ENCODE measurements at places on chromosomes 3 and 15.

DNA sequence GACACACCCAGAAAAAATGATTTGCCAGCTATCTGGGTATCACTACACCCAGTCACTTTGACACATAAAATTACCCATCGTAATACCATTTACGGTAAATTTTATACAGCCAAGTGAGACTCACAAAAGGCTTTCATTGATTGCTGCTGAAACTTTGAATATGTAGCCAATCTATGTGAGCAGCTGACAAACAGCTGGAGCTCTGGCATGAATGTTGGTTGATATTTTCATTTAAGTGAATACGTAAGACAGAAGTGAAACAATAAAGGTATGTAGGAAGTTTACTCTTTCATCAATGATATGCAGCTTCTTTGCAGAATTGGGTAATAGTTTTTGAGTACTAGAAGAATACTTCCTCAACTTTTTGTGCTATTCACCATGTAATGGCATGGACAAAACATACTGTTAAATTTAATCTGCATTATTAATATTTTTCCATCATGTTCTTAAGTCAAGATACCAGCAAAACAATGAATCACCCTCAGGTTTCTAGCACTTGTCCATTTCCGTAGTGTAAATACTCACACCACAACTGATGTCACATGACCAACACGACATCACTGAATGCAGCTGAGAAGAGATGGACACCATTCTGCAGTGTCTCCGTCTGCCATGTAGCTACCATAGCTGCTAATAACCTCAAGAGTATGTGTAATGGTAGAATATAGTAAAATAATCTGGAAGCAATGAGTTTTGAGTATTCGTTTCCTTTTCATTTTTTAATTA lies 205.9 kb upstream of the HES1 start:
- no peak for DNase-seq

DNA sequence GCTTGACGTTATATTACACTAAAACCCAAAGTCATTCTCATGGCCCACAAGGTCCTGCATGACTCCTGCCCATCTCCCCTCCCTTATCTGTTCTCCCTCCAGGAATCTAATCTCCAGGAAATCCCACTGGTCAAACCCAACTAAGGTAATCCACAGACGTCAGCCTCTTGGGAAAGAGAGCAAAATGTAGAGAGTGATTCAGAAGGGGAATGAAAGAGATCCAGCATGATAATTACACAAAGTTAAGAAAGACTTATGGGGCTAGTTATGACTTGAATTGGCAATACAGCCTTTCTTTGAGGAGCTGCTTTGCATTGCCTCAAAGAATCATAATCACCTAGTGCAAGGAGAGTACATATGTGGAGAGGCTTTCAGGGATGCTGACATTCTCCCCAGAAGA lies 137.8 kb upstream of the MYRIP start:
- DNase-seq: no peak

GRCh38 chr3:66303491-66303901 lies 82.7 kb downstream of the SLC25A26 start:
- no peak for DNase-seq

DNA sequence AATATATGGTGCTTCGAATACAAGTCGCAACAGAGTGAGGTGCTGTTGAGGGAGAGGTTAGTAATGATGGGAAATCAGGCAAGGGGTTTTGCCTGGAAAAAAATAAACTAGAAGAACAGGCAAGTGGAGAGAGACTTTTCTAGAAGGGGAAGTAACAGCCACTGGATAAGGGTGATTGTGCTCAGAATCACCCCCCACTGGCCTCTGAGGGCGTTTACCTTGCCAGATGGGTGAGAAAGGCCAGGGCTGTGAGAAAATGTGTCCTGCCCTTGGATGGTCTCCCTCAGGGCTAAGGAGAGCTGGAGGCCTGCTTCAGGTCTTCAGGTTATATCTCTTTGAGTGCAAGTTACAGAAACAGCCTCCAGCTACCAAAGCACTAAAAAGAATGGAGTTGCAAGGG lies 151.8 kb downstream of the MEX3B start:
- no peak for DNase-seq

DNA sequence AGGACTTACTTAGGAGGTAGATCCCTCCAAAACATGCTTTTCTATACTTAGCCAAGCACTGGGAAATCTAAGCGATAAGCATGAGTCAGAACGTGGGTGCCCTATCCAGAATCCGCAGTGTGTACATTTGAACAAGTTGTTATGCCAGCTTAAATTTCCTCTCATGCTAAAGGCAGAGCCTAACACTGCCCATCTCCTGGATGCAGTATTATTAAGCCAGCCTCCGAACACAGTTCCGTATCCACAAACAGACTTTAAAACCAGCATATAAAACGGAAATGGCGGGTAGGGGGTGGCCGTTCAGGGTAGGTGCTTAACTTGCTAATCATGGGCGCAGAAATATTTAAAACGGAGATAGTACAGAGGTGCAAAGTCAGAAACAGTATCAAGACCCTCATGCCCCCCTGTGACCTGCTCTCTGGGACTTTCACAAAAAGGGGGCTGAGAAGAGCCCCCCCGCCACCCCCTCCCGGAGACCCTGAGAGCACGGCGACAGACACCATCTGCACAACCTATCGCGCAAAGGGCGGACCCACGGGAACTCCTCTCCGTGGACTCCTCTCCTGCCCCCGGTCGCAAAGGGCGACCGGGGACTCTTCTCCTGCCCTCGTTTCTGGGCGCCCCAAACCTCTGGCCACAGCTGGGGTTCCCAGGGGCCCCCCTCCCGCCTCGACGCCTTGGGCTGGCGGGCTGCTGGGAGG lies 889 bp upstream of the LRRIQ4 start:
- peak; percentile 24 for DNase-seq

- DNase-seq: no peak
These were observed 127.7 kb upstream of the DLG1 start for GRCh38 chr3:197426121-197426566.

DNA sequence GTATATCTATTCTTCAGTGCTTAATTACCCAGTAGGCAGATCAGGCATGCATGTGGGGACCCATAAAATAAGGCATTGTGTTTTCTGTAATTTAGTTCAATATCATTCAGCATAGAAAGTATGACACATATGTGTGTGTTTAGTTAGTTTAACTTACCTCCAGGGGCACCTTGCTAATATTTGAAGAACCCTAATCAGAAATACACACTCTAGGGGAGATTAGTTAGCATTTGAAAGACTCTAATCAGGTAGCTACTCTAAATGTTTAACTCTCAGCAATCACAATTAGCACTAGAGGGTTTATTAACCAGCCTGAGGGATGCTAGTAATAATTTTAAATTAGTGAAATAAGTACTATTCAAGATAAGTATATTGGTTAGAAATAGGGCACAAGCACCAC lies 104.5 kb downstream of the ECT2 start:
- no peak for DNase-seq

GRCh38 chr15:66252685-66253417 lies 699 bp downstream of the MEGF11 start:
- DNase-seq: no peak

- no peak for DNase-seq
These were observed 12.7 kb upstream of the CFAP100 start for GRCh38 chr3:126381966-126382365.

DNA sequence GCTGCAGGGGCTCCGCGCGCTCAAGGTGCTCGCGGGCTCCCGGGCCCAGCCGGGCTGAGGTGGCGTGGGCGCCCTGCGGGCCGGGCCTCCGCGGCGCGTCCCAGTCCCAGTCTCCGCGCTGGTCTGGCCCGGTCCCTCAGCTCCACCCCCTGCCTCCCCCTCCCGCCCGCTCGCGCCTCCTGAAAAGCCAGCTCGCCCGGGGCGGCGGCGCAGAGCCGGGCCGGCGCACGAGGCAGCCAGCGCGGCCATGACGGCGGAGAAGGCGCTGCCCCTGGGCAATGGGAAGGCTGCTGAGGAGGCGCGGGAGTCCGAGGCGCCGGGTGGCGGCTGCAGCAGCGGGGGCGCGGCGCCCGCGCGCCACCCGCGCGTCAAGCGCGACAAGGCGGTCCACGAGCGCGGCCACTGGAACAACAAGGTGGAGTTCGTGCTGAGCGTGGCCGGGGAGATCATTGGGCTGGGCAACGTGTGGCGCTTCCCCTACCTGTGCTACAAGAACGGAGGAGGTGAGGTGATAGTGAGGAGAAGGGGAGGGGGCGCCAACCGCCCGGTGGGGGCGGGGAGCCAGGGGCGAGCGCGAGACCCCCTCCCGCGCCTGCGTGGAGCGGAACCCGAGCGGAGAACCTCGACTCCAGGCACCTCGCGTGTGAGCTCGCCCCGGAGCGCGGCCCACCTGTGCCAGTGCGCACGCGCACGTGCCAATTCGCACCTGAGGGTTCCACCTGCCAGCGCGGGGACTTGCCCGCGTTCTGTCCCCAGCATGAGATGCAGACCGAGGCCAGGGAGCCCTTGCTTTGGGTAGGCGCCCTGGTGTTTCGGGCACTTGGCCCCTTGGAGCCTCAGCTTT lies at the start of gene SLC6A11:
SLC6A11 (plus strand) TSS at position 210 of the 844 bp plus-strand sequence; CDS start at position 248, 38 bp downstream.
- DNase-seq: no peak

- no peak for DNase-seq
These were observed 17.7 kb downstream of the STARD9 start for GRCh38 chr15:42593143-42593542.

DNA sequence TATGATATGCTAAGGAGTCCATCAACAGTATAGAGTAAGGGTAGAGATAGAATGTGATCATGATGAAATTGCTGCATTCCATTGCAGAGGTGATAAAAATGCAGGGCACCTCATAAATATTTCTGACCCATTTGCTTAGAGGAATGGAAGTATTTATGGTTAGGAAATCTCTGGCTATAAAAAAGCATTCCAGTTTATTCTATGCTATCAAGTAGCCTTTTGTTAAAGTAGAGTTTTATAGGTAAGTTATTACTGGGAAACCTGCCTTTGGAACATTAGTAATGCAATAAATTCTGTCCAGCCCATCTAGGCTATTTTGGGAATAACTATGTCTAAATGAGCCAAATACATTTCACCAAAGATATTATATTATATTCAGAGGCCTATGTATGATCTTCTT lies 19.8 kb upstream of the STRIT1 start:
- no peak for DNase-seq

DNA sequence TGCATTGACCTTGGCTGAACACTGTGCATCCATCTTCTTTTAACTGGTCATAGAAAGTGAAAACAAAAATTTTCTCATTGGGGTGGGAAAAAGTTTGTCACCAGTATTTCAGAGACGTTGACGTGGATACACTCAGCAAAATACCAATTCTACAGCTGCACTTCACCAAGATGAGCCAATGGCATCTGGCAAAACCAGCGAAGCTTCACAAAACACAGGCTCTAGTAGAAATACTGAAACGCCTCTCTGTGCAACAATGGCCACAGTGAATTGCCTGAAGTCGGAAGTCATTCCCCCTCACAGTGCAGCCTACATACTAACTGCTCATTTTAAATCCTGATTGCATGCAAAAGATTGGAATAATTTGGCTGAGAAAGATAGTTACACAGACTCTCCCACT lies 17.0 kb downstream of the PCYT1A start:
- DNase-seq: peak; percentile 63

DNA sequence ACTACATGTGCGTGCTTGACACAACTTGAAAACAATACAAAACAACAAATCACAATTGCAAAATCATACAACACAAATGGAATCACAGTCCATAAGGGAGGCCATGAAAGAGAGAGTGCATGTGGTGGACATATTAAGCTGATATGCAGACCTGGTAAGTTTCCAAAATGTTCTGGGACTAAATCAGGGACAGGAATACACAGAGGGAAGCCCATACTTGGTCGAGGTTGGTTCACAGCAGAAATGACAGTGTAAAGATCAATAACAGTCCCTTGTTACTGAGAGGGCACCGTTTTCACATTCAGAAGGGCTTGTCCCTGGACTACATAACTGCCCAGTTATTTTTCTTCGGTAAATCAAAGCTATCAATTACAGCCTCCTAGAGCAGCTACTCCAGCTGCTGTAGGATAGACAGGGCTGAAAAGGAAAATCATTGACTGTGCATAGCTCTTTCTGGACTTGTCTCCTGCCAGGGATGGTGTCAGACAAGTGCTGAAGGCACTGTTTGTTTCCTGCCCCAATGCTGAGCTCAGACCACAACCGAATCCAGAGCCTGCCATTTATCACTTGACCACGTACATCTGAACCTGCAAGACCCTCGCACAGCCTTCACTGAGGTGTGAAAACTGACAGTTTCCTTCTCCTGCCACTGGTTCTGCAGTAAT lies 79.5 kb upstream of the KCNMB2 start:
- DNase-seq: peak; percentile 28

- no peak for DNase-seq
These were observed 878.1 kb downstream of the SI start for GRCh38 chr3:164200053-164200823.

- DNase-seq: no peak
These were observed 54.4 kb upstream of the LRRN1 start for GRCh38 chr3:3744826-3745225.

- DNase-seq: peak; percentile 11
These were observed 26.9 kb upstream of the GOLGA8B start for GRCh38 chr15:34610354-34610753.

GRCh38 chr3:11820531-11821041 lies 26.1 kb downstream of the TAMM41 start:
- DNase-seq: peak; percentile 30

- DNase-seq: no peak
These were observed 30.9 kb upstream of the XYLB start for GRCh38 chr3:38315488-38316230.

GRCh38 chr15:60887139-60887538 lies 342.0 kb downstream of the RORA start:
- no peak for DNase-seq

DNA sequence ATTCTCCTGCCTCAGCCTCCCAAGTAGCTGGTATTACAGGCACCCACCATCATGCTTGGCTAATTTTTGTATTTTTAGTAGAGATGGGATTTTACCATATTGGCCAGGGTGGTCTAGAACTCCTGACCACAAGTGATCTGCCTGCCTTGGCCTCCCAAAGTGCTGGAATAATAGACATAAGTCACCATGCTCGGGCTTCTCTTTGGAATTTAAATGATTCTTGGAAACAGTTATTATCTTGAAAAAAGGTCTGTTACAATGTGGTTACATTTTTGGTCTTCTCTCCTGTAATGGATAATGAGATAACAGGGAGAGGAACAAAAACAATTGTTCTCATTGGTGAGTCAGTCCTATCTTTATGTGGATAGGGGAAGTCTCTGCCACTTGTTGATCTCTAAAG lies 59.8 kb upstream of the AADACL2 start:
- no peak for DNase-seq

DNA sequence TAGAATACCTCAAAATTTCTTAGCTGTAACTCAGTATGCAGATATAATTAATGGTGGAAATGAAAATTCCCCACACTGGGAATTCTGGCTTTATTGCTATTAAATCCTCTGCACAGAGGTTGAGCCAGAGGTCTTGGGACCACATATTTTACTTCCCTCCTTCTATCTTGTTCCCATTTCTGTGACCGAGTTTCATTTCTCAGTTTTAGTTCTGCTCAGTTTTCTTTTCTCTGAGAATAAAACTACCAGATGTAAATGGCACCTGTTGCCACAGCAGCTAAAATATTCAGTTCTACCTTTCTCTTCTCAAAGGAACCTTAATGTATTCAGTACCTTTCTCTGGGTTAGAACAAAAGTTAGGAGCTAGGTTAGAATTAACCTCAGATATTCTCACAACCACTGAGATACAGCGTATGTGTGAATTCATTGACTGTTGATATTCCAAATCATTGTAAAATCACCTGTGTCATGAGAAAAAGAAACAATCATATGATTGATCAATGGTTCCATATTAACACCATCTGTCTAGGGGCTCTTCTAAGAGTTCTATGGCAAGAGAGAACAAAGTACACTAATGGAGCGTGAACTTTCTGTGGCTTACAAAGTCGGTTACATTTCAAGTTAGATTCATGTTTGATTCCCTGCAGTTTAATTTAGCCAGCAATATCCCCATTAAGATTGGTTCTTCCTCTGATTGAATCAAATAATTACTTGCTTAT lies 374.1 kb downstream of the EFHB start:
- DNase-seq: no peak

Measured in pons (tissue), 1 donor.